CD8-positive, alpha-beta memory T cell (primary cell): ENCODE measurements at places on chromosomes 7 and 10. TPM values are rescaled to one million over a fixed set of nuclear protein-coding genes. Genes with fewer than 3 reads are reported as not detected.

C10orf95 gene
- 0.57 TPM for total RNA-seq

CFAP43 gene
- not detected for total RNA-seq

HELLS gene
- total RNA-seq = 146 TPM

HTR5A gene
- not detected for total RNA-seq

PTPRZ1 gene
- not detected for total RNA-seq

LRIT1 gene
- not detected for total RNA-seq

CCDC146 gene
- total RNA-seq = 1.2 TPM

MUC12 gene
- not detected for total RNA-seq

NACAD gene
- total RNA-seq = 0.82 TPM

CALHM1 gene
- not detected for total RNA-seq

PLAC9 gene
- not detected for total RNA-seq

FGFR2 gene
- total RNA-seq = 0.13 TPM

FAM25G gene
- not detected for total RNA-seq

CDNF gene
- total RNA-seq = 1.2 TPM

CFAP46 gene
- not detected for total RNA-seq

CCDC71L gene
- total RNA-seq = 28.1 TPM

PAPSS2 gene
- 0.18 TPM for total RNA-seq

CRHR2 gene
- total RNA-seq = not detected

MIOS gene
- total RNA-seq = 38.7 TPM

CUBN gene
- total RNA-seq = 0.92 TPM

ELFN1 gene
- total RNA-seq = 0.22 TPM
